ENCODE measurements at places on chromosomes 5 and 9.
A peak's percentile ranks its signal among the peaks of the same experiment; 100 is the strongest.

- peak; percentile 86 for DNase-seq
Measured at GRCh38 chr5:132496631-132497487, 6.3 kb upstream of the IRF1 start.

- no peak for DNase-seq
Measured at GRCh38 chr5:31553863-31554262, 21.8 kb downstream of the C5orf22 start.

- no peak for DNase-seq
Measured at GRCh38 chr5:9547122-9547947, 1.5 kb upstream of the SEMA5A start.

DNA sequence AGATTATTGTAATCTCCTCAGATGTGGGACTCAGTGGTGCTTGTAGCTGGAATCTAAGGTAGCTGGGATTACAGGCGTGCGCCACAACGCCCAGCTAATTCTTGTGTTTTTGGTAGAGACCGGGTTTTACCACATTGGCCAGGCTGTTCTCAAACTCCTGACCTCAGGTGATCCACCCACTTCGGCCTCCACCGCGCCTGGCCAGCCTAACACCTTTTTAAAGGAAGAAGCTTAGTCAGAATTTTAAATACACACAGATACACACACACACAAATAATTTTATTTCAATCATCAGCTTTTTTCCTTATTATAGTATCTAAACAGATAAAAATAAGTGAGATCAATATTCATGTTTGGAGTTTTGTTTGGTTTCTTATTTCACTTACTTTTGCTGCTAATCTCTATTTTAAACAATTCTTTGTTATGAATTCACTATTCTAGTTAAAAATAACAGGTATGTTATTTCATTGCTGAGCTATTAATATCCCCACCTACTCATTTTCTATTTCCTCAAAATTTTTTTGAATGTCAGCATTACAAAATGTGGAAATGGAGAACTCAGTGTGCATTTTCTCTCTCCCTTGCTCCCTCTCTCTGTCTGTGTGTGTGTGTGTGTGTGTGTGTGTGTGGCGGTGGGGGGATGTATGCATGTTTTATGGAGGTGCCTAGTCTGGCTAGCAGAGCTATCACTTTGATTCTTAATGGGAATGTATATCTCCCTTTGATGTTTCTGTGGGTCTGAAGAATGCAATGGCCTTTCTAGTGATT, 960.6 kb upstream of the DMAC1 start:
- DNase-seq: no peak

DNA sequence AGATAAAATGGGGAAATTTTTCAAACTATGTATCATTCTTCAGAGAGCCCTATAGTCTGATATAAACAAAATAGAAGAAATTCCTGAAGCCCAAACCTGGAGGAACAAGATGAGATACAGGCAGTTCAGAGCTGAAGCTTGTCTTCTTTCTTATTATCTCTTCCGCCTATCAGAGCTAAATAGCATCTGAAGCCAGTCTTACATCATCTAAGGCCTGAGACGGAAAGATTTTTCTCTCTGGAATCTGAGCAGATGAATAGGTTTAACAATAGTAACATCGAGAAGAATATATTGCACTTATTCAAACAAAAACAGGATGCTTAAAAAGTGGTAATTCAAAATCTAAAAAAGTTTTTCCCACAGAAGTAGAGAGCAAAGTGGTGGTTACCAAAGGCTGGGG, 59.8 kb downstream of the LPAR1 start:
- DNase-seq: no peak

DNA sequence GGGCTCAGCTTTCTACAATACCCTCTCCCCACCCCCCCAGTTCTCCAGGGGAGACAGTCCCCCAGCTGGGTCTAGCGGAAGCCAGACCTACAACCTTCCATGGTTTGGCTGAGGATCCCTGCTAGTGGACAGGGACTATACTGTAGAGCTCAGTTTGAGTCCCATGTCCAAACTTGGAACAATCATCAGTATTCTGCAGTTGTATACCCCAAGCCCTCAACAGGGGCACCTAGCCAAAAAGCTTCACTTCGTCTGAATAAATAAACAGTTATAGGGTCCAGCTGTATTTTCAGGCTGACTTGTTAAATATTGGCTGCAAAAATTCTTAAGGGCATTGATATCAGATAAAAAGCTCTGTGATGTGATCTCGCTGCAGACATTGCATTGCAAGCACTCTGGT, 15.4 kb upstream of the C9 start:
- no peak for DNase-seq

DNA sequence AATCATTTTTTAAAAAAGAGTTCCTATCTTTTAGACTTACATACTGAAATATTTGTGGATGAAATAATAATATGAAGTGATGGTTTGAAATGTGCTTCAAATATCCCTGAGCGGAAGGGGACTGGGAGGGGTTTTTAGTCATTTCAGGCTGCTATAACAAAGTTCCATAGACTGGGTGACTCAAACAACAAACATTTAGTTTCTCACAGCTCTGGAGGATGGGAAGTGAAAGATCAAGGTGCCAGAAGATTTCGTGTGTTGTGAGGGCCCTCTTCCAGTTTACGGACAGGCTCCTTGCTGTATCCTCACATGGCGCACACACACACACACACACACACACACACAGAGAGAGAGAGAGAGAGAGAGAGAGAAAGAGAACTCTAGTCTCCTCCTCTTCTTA, 27.1 kb upstream of the TEX10 start:
- DNase-seq: no peak

DNA sequence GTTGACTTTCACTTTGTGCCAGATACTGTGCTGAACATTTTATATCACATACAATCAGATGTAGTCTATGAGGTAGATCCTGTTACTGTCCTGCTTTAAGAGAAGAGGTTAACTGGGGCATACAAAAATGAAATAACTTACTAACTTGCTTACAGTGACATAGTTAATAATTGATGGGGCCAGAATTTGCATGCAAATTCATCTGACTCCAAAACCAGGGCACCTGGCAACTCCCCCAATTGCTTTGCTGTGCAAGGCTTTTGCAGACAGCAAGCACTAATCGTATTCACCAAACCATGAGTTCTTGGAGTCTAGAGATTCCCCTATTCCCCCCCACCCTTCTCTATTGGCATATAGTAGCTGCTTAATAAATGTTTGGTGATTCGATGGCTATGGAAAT, 155.9 kb downstream of the TTLL11 start:
- DNase-seq: no peak

GRCh38 chr9:121887553-121888437, 205.3 kb downstream of the TTLL11 start:
- DNase-seq: no peak

DNA sequence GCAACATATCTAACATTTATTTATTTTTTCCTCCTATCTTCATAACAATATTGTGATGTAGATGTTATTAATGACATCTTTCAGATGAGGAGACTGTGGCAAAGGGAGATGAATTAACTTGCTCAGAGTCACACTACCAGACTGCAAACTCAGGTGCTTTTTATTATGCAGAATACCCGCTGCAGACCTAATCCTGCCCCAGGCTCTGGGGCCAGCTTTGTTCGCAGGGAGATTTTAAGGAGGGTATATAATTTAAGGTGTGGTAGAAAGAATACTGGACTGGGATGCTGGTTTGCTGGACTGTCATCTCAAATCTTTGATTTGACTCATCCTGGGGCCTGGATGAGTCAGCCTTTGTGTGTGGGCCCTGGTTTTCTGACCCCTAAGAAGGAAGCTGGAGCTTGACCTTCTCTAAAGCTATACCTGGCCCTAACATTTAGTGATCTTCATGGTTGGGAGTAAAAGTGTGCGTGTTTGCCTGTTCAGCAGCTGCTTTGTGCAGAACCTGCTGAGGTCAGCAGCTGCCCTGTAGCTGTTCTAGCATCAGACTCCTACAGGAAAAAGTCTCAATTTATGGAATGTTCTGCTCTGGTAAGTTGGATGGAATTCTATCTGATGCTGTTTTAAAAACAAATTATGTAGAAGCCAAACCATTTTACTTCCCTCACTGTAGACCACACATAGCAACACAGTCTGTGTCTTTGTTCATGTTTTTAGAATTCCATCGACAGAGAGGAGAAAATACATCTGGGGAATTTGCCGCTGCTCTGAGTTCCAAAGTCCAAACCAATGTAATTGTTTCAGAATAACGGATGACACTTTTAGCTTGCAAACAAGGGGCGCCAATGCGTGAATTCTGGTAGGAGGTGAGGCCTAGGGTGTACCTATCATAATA, 4.5 kb downstream of the SLC36A1 start:
- DNase-seq: no peak

DNA sequence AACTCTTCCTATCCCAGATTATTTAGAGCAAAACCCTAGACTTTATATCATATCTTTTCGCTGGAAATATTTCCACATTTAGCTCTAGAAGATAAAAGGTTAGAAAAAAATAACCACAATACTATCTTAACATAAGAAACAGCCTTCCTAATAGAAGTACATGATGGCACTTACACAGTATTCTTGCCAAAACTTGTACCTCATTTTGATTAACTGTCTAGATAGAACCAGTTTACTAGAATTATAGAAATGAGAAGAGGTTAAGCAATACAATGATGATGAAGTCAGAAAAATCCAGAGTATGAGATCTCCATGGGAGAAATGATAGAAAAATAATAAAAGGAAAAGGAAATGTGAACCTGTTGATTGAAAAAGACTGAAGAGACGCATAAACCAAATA, 63.1 kb downstream of the SLC12A2 start:
- DNase-seq: peak; percentile 29

- peak; percentile 65 for DNase-seq
Measured at GRCh38 chr5:109407913-109408312, 1.9 kb downstream of the PJA2 start.

DNA sequence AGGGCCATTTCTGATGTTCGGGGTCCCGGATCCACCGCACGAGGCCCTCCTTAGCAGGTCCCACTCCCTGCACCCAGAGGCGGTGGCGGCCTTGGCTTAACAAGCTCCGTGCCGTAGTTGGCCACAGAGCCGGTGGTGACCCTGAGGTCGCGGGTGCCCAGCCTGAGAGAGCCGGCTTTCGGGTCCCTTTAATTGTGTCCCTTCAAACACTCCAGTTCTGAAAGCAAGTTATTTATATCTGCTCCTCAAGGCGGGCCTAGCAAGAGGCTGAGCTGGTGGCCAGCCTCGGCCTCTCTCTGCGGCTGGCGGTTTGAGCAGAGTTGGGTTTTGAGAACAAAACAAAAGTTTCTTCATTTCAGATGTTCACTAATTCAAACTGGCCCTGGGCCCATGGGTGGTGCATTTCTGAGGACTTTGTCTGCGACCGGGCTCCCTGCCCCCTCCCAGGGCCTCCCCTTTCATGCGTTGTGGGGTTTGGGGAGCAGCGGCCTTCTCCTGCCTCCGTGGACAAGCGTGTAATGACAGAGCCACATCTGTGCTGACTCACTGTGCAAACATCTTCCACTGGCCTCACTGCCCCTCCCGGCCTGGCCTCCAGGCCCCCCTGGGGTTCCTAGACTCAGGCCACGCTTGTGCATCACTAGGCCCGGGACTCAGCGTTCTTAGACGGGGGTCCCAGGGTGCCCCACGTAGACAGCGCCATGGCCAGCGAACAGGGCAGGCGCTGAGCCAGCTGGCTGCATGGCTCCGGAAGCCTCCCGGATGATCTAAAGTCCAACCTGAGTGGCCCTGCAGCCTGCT, 49.4 kb upstream of the COL5A1 start:
- DNase-seq: no peak

- DNase-seq: no peak
Measured at GRCh38 chr9:133901184-133901835, 90.8 kb downstream of the VAV2 start.

- no peak for DNase-seq
Measured at GRCh38 chr9:111399211-111399739, 69.3 kb upstream of the OR2K2 start.

DNA sequence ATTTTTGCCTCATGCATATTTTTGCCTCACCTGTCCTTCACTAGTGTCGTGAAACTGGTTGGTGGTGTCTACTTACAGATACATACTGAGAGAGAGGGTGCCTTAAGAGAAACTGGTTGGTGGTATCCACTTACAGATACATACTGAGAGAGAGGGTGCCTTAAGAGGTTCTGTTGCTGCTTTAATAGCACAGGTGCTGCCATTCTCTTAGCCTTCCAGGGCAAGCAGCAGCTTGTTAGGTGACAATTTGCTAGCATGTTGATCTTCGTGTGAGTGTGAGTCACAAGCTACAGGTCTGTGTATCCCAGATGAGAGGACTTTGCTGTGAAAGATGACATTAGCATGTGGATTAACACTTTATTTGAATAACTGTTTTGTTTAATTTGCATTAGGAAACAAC, 1.4 kb downstream of the PTTG1 start:
- no peak for DNase-seq

- peak; percentile 15 for DNase-seq
Measured at GRCh38 chr5:37248421-37248969, 681 bp downstream of the CPLANE1 start.

GRCh38 chr9:93123561-93124283, 10.3 kb downstream of the NINJ1 start:
- peak; percentile 62 for DNase-seq

DNA sequence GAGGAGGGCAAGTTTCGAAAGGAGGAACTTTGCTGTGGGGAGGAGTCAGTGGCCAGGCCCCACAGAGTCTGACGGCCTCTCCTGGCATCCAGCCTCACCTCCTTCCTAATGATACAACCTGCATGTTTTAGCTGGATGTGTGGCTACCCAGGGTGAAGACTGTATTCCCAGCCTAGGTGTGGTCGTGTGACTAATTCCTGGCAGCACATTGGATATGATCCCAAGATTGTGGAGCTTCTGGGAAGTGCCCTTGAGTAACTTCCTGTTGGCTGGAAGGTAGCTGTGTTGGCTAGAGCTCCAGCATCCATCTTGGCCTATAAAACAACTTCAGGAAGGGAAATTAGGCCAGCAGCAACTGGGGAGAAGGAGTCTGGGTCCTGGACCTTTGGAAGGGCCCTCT, 19.0 kb upstream of the LPCAT1 start:
- no peak for DNase-seq

- no peak for DNase-seq
Measured at GRCh38 chr5:65073250-65073661, 304.5 kb downstream of the CWC27 start.

All from hematopoietic multipotent progenitor cell treated with erythropoietin and hydrocortisone succinate and interleukin-3 and kit ligand, for 6 days (in vitro differentiated cells).